ENCODE measurements at places on chromosomes 16 and 17.

DNA sequence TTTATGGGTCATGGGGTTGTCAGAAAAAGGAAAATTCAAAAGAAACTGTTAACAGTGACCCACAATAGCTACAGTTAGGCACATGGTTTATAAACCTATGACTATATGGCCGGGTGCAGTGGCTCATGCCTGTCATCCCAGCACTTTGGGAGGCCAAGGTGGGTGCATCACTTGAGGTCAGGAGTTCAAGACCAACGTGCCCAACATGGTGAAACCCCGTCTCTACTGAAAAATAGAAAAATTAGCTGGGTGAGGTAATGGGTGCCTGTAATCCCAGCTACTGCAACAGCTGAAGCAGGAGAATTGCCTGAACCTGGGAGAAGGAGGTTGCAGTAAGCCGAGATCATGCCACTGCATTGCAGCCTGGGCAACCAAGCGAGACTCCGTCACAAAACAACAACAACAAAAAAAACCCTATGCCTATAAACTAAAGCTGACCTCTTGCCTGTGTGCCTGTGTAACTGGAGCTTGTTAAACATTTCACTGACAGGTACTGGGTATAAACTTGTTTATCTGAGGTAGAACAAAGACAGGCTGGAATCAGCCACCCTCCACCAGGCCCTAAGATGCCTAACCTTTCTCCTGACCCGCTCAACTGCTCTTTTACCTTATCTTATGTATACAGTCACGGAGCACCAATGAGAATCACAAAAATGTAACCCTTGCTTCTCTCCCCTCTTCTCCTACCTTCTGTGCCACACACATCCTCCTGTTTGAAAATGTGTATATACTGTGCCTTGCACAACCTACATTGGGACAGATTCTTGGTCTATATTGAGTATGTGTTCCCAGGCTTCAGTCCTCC is 62.9 kb upstream of the ATF7IP2 start:
- DNase-seq: no peak

- DNase-seq: no peak
These were observed 78.8 kb downstream of the BRIP1 start for GRCh38 chr17:61784510-61784909.

GRCh38 chr17:65559461-65559803 is 2.0 kb downstream of the AXIN2 start:
- no peak for DNase-seq

DNA sequence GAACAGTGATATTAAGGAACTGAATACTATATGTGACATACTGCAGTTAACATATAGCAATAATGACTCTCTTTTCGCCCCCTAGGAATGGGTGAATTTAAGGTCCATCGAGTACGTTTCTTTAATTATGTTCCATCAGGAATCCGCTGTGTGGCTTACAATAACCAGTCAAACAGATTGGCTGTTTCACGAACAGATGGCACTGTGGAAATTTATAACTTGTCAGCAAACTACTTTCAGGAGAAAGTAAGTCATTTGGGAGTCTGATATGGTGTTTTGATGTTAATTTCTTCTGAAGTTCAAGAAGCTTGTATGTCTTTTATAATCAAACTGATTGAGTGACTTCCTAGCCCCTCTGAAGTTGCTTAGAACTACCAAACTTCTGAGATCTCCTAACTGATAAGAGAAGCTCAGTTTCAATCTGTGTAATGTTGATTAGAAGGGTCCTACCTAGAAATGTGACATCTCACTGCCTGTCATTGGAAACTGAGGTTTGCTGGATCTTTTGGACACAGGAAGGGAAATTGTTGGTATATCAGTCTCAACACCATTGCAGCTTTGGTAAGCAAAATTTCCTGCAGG is 1.0 kb downstream of the UTP4 start:
- no peak for DNase-seq

GRCh38 chr17:83190601-83191387 is 111.4 kb downstream of the METRNL start:
- peak; percentile 16 for DNase-seq

GRCh38 chr16:75108792-75109731 is 7.5 kb downstream of the LDHD start:
- DNase-seq: peak; percentile 81

DNA sequence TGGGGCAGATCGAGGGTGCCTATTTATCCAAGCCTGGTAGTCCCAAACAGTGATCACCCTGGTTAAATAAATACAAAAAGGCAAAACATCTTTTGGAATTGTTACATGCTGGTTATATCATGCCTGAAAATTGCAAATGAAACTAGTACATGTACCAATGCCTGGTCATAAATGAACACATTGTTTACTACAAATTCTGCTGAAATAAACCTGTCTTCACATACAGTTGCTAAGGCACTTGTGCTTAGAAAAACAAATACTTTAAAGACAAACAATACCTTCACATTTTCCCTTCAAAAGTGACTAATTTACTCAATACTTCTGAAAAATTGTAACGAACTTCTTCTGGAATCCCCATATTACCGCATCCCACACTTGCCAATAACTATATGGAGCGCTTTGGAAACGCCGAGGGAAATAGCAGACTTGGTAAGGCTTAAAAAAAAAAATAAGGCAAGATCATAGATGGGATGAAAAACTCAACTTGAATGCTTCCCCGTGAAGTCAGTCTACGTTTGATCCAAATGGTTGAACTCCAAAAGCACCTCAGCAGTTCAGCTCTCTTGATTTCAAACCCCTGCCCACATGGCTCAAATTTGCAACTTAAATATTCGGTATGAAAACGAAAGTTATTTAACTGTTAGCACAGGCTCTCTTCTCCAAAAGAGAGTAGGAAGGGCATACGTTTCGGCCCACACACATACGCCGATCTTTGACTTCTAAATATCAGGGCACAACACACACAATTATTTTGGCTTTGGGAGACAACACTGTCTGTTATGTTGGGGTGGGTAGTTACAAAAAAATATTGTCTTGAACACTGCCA is 264.5 kb downstream of the NTN1 start:
- DNase-seq: no peak

GRCh38 chr16:55703003-55704001 is 47.5 kb downstream of the SLC6A2 start:
- peak; percentile 32 for DNase-seq

DNA sequence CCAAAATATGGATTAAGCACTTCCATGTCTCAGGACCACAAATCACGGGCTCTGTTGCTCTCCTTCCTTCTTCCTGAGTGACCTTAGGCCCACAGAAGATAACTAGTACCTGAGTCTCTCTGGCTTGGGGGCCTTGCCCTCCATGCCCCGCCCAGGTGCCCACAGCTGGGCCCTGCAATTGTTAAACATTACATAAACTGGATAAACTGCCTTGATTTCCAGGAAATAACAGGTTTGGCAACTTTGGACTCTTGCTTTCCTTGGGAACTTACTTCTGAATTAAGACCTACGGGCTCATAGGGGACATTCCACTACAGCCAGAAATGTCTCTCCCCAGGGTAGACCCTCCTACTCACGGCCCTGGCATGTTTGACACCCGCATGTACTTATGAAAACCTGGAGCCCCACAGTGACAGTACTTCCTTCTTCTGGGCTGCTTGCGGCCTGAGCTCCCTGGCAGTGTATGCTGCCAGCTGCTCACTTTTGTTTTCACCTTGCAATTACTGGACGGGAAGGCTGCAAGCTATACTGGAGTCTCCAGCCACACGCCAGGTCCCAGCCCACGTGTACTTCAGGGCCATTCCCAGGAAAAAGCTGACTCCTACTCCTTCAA is 2.3 kb upstream of the UBALD2 start:
- no peak for DNase-seq
